ENCODE measurements at places on chromosomes 12 and 14.
A peak's percentile ranks its signal among the peaks of the same experiment; 100 is the strongest.

DNA sequence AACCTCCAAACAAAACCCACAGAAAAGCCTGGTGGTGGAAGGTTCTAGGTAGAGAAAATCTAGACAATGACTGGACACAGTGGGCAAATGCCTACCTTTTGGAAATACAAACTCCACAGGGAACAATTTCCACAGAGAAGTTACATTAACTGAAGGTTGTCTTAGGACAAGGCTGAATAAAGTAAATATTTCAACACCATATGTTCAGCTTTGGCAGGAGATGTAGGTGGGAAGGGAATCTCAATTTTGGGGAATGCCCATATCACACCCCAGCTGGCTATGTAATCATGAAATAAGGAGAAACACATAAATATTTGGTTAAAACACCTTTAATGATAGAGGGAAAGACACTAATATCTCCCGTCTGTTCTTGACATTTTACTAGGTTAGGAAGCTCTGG is 5.4 kb downstream of the SALL2 start:
- no peak for DNase-seq

DNA sequence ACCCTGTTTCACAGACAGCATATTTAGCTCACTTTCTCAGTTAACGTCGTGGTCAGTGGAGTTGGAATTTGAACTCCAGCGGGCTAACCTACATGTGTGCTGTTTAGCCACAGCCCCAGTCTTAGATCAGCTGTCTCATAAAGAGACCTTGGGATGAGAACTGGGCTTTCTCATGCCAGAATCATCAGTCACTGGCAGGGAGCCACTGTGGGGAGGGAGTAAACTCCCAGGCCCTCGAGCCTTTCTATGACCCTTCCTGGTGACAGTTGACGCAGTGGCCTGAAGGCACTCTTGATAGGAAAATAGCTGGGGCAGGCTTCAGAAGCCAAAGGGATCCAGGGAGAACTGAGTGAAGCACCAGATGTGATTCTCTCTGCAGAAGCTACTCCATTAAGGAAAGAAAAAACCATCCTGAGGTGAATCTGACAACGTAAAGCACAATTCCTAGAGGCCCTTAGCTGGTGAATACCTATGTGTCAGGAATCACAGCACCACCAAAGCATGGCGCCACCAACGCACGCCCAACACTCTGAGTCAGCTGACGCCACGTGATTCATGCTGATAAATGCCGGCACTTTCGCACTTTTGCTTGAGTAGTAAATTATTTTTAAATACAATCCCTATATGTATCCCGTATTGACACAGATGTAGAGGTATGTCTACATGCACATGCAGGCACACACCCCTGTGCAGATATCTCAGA is 279.6 kb upstream of the TMEM132C start:
- no peak for DNase-seq

DNA sequence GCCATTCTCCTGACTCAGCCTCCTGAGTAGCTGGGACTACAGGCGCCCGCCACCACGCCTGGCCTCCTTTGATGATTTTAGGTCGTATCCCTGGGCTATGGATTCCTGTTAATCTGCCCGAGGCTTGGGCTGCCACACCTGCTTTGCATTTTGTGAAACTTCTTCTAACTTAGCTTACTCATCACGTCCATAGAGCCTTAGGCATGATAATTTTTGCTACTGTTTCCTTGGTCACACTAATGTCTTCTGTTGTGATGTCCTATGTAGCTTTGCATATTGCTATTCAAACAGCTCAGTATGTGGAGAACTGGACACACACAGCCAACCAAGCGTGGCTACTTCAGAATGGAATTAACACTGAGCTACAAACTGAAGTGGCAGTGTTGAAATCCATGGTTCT is 47.5 kb upstream of the DDX11 start:
- DNase-seq: no peak

DNA sequence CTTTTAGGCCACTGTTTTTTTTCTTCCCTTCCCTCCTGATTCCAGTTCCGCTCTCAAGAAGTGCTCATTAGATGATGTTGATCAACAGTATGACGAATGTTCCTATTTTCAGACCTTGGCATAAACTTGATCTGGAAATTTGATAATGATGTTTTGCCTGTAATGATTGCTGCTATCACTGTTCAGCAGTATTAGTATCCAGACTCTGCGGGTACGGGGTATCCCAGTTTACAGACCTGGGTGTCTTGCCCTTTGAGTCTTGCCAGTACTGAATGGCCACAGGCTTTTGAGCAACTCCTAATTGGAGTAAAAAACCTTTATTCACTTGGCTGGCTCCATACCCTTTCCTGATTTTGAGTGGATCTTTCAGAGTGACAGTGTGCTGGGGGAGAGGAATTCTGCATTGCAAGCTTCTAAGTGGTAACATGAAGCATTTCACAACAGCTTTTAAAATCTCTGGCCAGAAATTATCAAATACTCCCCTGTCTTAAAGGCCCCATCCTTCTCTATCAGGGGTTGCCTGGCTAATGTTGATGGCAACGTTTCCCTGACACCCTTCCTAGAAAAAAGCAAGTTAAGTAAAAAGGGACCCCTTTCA is 5.9 kb upstream of the ASB8 start:
- DNase-seq: no peak

GRCh38 chr12:32249777-32250176 is 143.1 kb downstream of the BICD1 start:
- DNase-seq: no peak

- DNase-seq: no peak
These were observed 39.4 kb upstream of the PPP2R5C start for GRCh38 chr14:101721951-101722661.

GRCh38 chr14:56099081-56099797 is 19.0 kb upstream of the PELI2 start:
- DNase-seq: no peak

DNA sequence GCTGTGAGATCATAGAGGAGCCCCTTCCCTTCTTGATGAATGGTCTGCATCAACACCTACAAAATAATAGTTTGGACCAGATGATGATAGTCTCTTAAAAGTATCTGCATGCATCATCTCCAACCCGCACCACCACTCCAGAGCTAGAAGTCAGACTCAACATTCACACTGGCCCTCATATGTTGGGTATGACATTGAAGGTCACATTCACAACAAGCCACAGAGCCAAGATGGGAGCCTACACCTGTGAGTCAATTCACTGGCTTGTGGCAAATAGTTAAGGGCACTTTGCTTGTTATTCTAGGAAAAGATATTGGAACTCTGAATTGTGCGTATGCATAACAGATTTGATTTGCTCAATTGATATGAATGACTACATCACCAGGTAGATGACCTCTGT is 1197.9 kb downstream of the VRK1 start:
- no peak for DNase-seq

DNA sequence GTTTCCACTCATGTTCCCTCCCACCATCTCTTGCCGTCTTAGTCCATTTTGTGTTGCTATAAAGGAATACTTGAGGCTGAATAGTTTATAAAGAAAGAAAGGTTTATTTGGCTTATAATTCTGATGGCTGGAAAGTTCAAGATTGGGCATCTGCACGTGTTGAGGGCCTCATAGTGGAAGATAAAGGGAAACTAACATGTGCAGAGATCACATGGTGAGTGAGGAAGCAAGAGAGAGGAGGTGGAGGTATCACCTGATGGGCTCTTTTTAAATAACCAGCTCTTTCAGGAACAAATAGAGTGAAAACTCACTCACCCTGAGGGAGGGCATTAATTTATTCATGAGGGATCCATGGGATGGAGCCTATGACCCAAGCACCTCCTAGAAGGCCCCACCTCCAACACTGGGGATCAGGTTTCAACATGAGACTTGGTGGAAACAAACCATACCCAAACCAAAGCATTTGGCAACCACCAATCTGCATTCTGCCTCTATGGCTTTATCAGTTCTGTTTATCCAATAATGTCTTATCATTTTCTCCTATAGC is 29.5 kb downstream of the MYO1H start:
- DNase-seq: no peak

DNA sequence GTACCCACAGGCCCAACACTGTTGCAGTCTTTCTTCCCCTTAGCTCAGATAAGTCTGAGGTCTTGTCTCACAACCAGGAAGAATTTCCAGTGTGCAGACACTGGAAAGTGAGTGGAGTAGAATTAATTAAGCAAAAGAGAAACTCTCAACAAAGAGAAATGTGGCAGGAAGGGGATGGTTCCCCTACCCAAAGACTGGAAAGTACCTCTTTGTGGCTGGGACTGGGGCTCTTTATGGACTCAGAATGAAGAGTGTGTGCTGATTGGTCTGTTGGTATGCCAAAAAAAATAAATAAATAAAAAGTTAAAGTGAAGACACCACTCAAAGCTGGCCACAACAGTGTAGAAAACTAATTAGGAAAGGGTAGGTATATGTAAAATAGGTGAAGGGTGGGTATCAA is 26.4 kb downstream of the GLIPR1L1 start:
- DNase-seq: no peak

GRCh38 chr14:89977668-89978067 is 21.9 kb downstream of the TDP1 start:
- peak; percentile 31 for DNase-seq

- no peak for DNase-seq
These were observed 362.9 kb downstream of the RAD51B start for GRCh38 chr14:68182492-68182891.

DNA sequence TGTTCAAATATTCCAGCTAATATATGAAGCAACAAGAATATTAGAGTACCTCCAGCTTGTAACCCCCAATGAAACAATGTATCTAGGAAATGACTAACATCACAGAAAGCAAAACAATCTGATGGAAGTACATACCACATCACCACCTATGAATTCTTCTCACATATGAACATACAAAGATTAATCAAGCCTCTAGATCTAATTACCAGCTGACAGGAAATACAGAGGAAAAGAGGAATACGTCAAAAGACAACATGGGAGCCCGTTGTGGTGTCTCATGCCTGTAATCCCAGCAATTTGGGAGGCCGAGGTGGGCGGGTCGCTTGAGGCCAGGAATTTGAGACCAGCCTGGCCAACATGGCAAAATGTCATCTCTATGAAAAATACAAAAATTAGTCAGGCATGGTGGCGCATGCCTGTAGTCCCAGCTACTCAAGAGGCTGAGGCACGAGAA is 7.5 kb downstream of the NEDD8 start:
- DNase-seq: no peak

DNA sequence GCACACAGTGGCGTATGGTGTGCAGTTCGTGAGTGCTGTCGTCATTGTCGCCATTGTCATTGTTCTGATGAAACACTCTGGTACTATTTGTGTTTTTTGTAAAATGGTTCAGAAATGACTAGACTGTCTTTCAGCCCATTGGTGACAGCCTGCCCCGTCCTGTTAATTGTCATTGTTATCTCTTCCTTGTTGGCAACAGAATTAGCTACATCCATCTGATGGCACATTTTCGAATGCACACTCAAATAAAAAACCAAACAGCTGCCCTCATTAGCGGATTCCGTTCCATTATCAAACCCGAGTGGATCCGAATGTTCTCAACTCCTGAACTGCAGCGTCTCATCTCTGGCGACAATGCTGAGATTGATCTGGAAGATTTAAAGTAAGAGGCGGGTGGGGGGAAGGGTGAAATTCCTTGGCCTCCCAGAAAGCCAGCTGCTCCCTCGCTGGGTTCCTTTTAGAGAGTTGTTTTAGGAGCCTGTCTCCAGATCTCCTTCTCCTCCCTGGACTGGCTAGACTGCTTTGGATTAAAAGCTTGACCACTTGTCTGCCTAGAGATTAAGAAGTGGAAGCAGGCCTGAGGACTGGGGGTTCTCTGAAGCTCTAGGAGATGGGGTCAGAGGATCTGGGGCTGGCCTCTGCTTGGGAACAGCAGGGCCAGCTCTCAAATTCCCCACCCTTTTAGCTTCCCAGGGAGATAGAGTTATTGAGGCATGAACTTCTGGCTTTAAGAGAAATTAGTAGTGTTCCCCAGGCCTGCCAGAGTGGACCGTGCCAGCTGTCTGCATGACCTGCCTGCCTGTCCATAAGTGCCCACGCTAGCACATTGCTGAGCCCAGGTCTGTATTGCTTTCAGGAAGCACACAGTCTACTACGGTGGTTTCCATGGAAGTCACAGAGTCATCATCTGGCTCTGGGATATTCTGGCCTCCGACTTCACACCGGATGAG is 43.3 kb downstream of the MMAB start:
- DNase-seq: no peak

- DNase-seq: no peak
These were observed 87.8 kb upstream of the BTG1 start for GRCh38 chr12:92233346-92234015.

- DNase-seq: no peak
These were observed 84.3 kb downstream of the FZD10 start for GRCh38 chr12:130246560-130246959.

DNA sequence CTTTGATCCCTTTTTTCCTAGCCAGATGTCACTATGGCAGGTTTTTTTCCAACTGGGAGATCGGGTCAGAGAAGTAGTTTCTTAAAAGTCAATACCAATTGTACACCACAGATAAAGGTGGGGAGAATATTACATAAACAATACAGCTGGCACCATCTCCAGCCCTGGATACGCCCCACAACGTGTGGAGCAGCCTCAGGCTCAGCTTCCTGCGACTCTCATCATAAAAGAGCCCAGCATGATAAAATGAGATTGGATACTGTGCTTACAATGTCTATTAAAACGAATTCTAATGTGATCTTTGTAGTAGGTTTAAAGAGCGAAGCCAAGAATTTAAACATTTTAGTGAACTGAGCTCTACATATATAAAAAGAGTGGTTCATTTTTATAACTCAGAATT is 21.5 kb downstream of the EFCAB11 start:
- no peak for DNase-seq

- DNase-seq: no peak
These were observed 6.3 kb upstream of the BRMS1L start for GRCh38 chr14:35819591-35820540.

DNA sequence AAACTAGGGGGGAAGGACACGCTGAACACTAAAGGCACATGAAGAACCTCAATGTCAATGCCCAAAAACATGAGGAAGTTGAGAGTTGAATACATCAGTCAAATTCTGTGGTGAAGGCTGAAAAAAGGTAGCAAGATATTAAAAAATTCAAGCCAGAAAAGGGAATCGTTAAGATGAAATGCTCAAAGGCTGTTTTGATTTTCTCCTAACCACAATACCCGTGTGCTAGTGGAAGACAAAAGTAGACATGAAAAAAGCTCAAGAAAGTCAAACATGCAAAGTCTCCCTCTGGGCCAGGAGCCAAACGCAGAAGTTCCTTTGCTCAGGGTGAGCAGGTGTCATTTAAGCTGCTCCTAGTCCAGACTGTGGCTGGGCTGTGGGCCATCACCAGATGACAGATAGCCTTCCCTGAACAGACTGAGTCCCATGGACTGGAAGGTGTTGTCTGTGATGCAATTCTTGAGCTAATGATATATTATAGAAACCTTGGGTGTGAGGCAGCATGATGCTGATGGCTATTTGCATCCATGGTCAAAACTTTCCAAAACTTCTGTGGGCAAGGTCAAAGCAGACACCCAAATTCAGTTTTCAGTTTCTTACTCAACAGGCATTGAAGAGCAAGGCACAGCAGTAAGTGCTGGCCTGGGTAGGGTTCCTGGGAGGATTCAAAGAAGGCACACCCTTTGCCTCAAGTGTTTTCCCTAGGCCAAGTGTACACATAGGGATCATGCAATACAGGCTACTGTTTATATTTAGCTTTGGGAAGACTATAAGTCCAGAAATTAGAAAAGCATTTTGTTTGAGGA is 81.6 kb downstream of the MYRFL start:
- no peak for DNase-seq
